T-helper 17 cell (primary cell): ENCODE measurements at places on chromosomes 16 and 17. TPM values are rescaled to one million over a fixed set of nuclear protein-coding genes. Genes with fewer than 3 reads are reported as not detected.
A peak's percentile ranks its signal among the peaks of the same experiment; 100 is the strongest.

FNDC8 gene
- total RNA-seq, result not detected

TMC5 gene
- total RNA-seq, result 0.22 TPM

DNA sequence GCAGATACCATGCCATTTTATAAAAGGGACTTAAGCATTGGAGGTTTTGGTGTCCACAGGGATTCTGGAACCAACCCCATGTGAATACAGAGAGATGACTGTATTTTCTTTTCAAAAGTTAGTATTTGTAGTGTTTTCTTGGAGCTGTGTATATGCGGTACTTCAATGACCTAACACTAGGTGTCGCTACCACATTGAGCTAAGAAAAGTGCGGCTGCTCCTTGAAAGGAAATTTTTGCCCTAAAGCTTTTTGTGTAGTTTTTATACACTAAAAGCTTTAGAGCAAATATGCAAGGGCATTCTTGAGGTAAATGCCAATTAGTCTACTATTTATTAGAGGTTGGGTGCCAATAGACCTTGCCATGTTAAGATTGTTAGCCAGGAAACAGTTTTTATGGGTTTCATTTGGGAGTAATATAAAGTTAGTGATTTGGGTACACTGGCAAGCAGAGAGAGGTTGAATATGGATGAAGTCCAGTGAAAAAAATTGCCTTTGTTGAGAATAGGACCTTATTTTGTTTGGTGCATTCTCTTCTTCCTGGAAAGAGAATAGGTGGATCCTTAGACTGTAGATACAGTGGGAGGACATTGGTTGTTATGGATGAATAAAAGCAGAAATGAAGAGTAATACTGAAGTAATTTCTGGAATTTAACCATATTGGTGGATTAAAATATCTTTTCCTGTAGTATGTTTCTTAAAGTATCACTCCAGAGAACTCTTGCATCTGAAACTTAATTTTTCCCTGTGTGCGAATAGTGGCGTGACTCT is 43.3 kb downstream of the BCAS3 start:
- peak overlapping the region; percentile 62 for H3K27ac ChIP-seq
- H3K4me3 ChIP-seq, result no peak overlapping the region
- no peaks in the 10 kb centered on the region for H3K27me3 ChIP-seq
- DNase-seq, result peak; percentile 6
- peaks cover 6% of the 10 kb centered on the region for H3K4me1 ChIP-seq

ITGAD gene
- not detected for total RNA-seq

- H3K4me3 ChIP-seq, result peak overlapping the region; percentile 58
- peaks cover 55% of the 10 kb centered on the region for H3K4me1 ChIP-seq
- no peaks in the 10 kb centered on the region for H3K27me3 ChIP-seq
- DNase-seq, result peak; percentile 47
Measured at GRCh38 chr16:89330177-89330856, 112.8 kb downstream of the ZNF778 start.

- peaks cover 23% of the 10 kb centered on the region for H3K4me1 ChIP-seq
- no peak for DNase-seq
- H3K4me3 ChIP-seq, result no peak overlapping the region
- peaks cover 8% of the 10 kb centered on the region for H3K36me3 ChIP-seq
- peaks cover 8% of the 10 kb centered on the region for H3K27me3 ChIP-seq
- H3K27ac ChIP-seq, result peak overlapping the region; percentile 86
Measured at GRCh38 chr16:31357324-31358109, 2.5 kb downstream of the ITGAX start.

GNG13 gene
- total RNA-seq, result not detected

DNA sequence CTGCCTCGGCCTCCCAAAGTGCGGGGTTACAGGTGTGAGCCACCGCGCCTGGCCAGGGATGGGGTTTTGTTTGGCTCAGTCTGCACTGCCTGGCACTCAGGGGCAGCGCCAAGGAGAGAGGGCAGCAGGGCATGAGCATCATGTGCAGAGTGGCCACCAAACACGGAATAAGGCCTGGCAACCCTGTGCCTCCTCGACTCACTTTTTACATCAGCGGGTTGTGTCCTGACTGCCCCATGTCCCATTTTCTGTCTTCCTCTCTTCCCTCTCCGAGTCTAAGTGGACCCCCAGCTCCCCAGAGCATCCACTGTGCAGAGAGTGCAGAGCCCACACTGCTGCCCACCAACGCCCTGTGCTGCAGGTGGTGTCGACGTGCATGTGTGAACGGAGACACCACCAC is 18.2 kb upstream of the TRAP1 start:
- H3K4me3 ChIP-seq, result no peak overlapping the region
- no peak overlapping the region for H3K27ac ChIP-seq
- no peak for DNase-seq
- peaks cover 15% of the 10 kb centered on the region for H3K36me3 ChIP-seq
- no peaks in the 10 kb centered on the region for H3K27me3 ChIP-seq
- peaks cover 11% of the 10 kb centered on the region for H3K4me1 ChIP-seq

NOD2 gene
- 9.4 TPM for total RNA-seq

DNA sequence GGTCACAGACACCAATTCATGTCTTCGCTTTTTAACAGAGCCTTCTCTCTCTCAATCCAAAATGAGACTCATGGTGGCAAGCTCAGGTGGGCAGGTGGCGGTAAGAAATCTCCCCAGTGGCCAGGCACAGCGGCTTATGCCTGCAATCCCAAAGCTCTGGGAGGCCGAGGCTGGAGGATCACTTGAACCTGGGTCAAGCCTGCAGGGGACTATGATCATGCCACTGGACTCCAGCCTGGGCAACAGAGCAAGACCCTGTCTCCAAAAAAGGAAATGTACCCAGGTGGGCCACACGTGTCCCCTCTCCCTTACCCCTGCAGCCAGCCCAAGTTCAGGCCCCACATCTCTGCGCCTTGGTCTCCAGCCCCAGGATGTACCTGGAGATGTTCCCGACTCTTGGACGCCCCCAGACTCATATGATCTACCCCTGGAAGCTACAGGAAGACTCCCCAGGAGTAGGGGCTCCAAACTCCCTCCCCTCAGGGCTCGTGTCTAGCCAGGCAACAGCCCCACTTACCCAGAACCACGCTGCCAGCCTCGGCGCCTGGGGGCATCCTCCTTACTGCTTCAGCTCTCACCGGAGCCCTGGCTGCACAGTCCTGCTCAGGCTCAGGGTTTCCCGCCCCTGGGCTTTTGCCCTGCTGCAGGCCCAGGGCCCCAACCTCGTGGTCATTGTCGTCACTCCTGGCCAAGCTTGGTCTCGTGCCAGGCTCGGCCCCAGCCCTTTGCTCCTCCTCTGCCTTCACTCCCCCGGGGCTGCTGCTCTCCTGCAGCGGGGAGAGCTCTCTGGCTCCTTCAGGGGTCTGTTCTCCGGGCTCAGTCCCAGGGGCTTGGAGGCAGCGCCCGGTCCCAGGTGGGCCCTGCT is 16.2 kb downstream of the MYLK3 start:
- no peaks in the 10 kb centered on the region for H3K4me1 ChIP-seq
- no peak overlapping the region for H3K27ac ChIP-seq
- no peaks in the 10 kb centered on the region for H3K36me3 ChIP-seq
- H3K4me3 ChIP-seq, result no peak overlapping the region
- no peaks in the 10 kb centered on the region for H3K27me3 ChIP-seq

GRCh38 chr17:64063088-64063487 is 42.7 kb upstream of the ICAM2 start:
- H3K4me1 ChIP-seq, result peaks cover 77% of the 10 kb centered on the region
- peak overlapping the region; percentile 97 for H3K4me3 ChIP-seq

DNA sequence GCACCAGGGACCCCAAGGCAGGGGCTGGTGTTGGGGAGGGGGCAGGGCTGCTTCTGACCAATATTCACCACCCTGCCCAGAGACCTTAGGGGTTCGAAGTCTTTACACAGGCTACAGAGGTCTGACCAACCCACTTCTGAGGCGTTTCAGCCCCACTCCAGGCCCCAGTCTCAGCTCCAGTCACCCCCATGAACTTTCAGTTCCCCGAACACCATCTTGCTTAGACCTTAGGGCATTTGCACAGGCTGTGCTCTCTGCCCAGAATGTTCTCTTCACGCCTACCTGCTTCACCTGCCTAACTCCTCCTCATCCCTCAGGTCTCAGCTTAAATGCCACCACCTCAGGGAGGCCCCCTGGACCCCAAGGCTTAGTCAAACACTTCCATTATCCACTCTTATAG is 25.8 kb upstream of the CPNE2 start:
- H3K27ac ChIP-seq, result peak overlapping the region; percentile 83
- no peak for DNase-seq

TBC1D3I gene
- 0.67 TPM for total RNA-seq

AP2B1 gene
- 95.9 TPM for total RNA-seq

DNA sequence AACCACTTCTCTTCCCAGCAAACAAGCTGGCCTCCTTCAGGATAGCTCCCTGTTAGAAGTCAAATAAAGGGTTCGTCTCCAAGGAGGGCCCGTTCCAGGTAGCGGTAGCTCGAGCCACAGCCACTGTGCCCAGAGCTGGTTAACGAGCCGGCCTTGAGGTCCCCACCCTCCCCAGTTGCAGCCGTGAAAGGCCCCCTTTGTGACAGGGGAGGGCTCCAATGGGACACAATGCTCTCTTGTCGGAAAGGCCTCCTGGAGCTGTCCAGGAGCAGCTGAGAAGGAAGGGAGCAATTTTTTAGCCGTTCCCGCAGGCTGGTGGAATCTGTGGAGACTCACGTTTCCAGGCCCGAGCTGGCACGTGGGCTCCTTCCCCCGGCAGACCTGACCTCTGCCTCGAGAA is 29.9 kb upstream of the FOXF1 start:
- no peaks in the 10 kb centered on the region for H3K4me1 ChIP-seq
- H3K27ac ChIP-seq, result no peak overlapping the region
- DNase-seq, result no peak
- H3K27me3 ChIP-seq, result peaks cover 43% of the 10 kb centered on the region
- H3K36me3 ChIP-seq, result peaks cover 2% of the 10 kb centered on the region
- H3K4me3 ChIP-seq, result no peak overlapping the region

- peak overlapping the region; percentile 94 for H3K27ac ChIP-seq
- peaks cover 5% of the 10 kb centered on the region for H3K36me3 ChIP-seq
- no peaks in the 10 kb centered on the region for H3K27me3 ChIP-seq
- peaks cover 35% of the 10 kb centered on the region for H3K4me1 ChIP-seq
Measured at GRCh38 chr17:751269-752001, 629 bp downstream of the GEMIN4 start.

CFAP119 gene
- total RNA-seq, result 2.0 TPM

NEURL4 gene
- 43.8 TPM for total RNA-seq

- H3K36me3 ChIP-seq, result no peaks in the 10 kb centered on the region
- H3K27me3 ChIP-seq, result no peaks in the 10 kb centered on the region
- no peaks in the 10 kb centered on the region for H3K4me1 ChIP-seq
Measured at GRCh38 chr17:79948945-79949655, 86.6 kb downstream of the TBC1D16 start.

- H3K27me3 ChIP-seq, result no peaks in the 10 kb centered on the region
- H3K4me3 ChIP-seq, result no peak overlapping the region
Measured at GRCh38 chr16:52191531-52192134, 355.3 kb downstream of the TOX3 start.

GRCh38 chr17:57356153-57356718 is 99.9 kb downstream of the MSI2 start:
- H3K36me3 ChIP-seq, result no peaks in the 10 kb centered on the region
- peaks cover 47% of the 10 kb centered on the region for H3K4me1 ChIP-seq
- no peak overlapping the region for H3K4me3 ChIP-seq
- H3K27me3 ChIP-seq, result no peaks in the 10 kb centered on the region
- peak overlapping the region; percentile 61 for H3K27ac ChIP-seq

CFAP97D1 gene
- total RNA-seq, result not detected

- H3K4me3 ChIP-seq, result peak overlapping the region; percentile 95
- H3K4me1 ChIP-seq, result peaks cover 33% of the 10 kb centered on the region
- peaks cover 15% of the 10 kb centered on the region for H3K36me3 ChIP-seq
- H3K27ac ChIP-seq, result peak overlapping the region; percentile 98
- no peak for DNase-seq
Measured at GRCh38 chr17:7249830-7250229, 1.7 kb downstream of the CTDNEP1 start.

- no peaks in the 10 kb centered on the region for H3K36me3 ChIP-seq
- H3K4me1 ChIP-seq, result peaks cover 8% of the 10 kb centered on the region
- no peak overlapping the region for H3K27ac ChIP-seq
- H3K27me3 ChIP-seq, result peaks cover 20% of the 10 kb centered on the region
- no peak overlapping the region for H3K4me3 ChIP-seq
Measured at GRCh38 chr17:72515291-72516065, 394.7 kb downstream of the SOX9 start.

DNAAF8 gene
- not detected for total RNA-seq

DNA sequence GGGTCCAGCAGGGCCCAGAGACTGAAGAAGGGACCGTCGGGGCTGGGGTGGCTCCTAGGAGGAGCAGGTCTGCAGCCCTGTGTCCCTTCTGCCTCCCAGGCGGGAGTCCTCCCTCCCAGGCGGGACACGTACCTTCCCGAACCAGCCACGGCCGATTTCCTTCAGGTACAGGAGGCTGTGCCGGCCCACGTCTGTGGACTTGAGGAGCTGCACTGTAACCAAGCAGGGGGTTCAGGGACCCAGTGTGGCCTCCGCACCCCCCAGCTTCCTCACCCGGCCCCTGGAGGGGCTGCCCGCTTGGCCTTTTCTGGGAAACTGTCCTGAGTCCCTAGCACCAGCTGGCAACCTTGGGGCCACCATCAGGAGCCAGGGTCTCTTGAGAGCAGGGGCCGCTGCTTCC is 37.0 kb upstream of the PVALEF start:
- no peak overlapping the region for H3K4me3 ChIP-seq
- H3K27me3 ChIP-seq, result no peaks in the 10 kb centered on the region
- DNase-seq, result no peak
- no peak overlapping the region for H3K27ac ChIP-seq
- no peaks in the 10 kb centered on the region for H3K36me3 ChIP-seq
- H3K4me1 ChIP-seq, result no peaks in the 10 kb centered on the region

- H3K4me3 ChIP-seq, result no peak overlapping the region
- no peaks in the 10 kb centered on the region for H3K36me3 ChIP-seq
- no peaks in the 10 kb centered on the region for H3K27me3 ChIP-seq
- peaks cover 4% of the 10 kb centered on the region for H3K4me1 ChIP-seq
- H3K27ac ChIP-seq, result peak overlapping the region; percentile 87
- DNase-seq, result peak; percentile 67
Measured at GRCh38 chr16:67883872-67884261, 818 bp upstream of the NRN1L start.
